ENCODE measurements at places on chromosomes 4 and X.

GRCh38 chr4:174254613-174255012, 28.9 kb downstream of the FBXO8 start:
- DNase-seq = no peak

- peak; percentile 32 for DNase-seq
Measured at GRCh38 chr4:101418055-101418454, 70.7 kb upstream of the PPP3CA start.

- DNase-seq = no peak
Measured at GRCh38 chrX:48569958-48570357, 4.3 kb upstream of the RBM3 start.

DNA sequence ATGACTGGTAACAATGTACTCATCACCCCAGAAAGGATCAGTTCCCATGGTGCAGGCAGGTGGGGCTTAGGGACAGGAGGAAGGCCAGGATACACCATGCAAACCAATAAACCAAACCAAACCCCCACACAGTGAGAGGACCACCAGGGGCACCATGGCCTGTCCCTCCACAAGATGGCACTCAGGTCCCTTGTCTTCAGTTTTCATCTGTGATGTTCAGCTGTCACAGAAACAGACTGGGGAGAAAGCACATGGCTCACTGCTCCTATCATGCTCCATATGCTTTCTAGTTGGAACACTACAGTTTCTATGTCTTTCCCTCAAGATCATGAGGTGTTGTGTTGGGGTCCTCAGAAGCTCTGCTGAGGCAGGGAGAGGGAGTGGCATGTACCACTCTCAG, 10.1 kb downstream of the HS3ST1 start:
- DNase-seq = no peak

DNA sequence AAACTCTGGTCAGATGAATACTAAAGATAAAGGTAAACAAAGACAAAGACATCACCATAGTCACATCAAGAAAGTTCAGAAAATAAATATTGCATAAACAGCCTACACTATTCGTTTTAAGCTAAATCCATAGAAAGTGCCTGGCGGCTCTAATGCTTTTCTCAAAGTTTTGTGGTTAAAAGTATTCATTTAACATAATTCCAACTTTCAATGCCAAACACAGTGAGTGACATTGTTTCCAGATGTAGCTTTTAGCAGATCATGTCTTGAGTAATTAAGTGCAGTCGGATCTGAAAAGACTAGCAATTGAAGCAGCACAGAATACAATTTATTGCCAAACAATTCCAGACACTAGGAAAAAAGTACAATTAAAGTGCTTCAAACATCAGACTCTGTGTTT, 287.1 kb upstream of the ADGRL3 start:
- DNase-seq = no peak

Data from stimulated activated CD8-positive, alpha-beta memory T cell treated with anti-CD3 and anti-CD28 coated beads, Interleukin-12 subunit alpha, Interleukin-12 subunit beta, amount 100 ng/mL, for 4 hours (primary cell).